ENCODE measurements at places on chromosomes 11 and 22.

- no peak for DNase-seq
Measured at GRCh38 chr22:41302021-41302767, 869 bp downstream of the ZC3H7B start.

DNA sequence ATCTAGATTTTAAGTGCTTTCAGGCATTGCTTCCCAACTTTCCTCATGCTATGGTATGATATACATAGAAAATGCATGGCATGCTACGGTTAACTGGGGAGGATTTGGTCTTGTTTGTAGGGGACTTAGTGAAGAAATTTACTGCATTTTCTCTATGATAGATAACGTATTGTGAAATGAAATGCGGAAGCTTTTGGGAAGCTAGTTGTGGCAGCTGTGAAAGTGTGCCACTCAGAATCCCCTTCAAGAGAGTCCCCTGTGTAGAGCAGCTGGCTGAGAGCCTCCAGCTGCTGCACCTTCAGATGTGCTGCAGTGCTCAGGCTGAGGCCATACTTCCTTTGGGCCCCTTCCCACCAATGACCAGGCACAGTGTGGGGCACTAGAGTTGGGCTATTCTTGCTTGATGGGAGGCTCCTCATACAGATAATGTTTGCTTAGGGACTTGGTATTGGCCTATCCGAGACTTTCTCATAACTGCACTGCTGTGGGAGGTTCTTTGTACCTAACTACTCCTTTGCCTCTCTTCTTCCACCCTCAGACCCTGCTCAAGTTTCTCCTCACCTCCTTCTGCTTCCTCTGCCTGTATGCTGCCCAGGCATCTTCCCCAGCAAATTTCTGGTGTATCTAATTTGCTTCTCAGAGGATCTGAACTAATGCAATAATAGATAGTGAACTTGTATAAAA lies 67.3 kb downstream of the HIPK3 start:
- DNase-seq: no peak

GRCh38 chr11:130217133-130218031 lies 57.8 kb downstream of the ST14 start:
- DNase-seq: no peak

GRCh38 chr11:363948-364761 lies 5.1 kb upstream of the B4GALNT4 start:
- no peak for DNase-seq

DNA sequence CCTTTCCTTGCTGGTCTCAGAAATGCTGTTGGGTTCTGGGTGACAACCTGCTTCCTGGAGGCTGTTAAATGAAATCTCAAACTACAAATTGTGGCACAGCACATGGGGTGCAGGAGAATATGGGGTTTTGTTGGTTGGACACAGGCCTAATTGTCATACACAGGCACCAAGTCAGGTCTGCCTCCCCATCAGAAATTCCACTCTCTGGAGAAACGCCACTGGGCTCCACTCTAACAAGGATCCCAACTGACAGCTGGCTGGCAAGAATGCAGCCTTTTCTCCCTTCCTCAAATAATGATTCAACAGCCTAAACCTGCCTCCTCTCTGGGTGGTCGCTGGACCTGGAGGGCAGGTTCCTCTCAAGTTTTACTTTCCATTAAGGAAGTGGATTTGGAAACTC lies 177.8 kb upstream of the NARS2 start:
- no peak for DNase-seq

- no peak for DNase-seq
Measured at GRCh38 chr11:31824879-31825837, 14.0 kb upstream of the PAX6 start.

GRCh38 chr11:12577725-12578644 lies 96.2 kb upstream of the TEAD1 start:
- DNase-seq: no peak

DNA sequence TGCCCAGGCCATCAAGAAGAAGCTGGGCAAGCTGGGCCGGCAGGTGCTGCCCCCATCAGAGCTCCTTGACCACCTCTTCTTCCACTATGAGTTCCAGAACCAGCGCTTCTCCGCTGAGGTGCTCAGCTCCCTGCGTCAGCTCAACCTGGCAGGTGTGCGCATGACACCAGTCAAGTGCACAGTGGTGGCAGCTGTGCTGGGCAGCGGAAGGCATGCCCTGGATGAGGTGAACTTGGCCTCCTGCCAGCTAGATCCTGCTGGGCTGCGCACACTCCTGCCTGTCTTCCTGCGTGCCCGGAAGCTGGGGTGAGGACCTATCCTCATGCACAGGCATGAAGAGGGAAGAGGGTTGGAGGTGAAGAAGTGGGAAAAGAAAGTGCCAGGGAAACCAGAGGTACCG lies 5.3 kb upstream of the NHERF4 start:
- DNase-seq: no peak

DNA sequence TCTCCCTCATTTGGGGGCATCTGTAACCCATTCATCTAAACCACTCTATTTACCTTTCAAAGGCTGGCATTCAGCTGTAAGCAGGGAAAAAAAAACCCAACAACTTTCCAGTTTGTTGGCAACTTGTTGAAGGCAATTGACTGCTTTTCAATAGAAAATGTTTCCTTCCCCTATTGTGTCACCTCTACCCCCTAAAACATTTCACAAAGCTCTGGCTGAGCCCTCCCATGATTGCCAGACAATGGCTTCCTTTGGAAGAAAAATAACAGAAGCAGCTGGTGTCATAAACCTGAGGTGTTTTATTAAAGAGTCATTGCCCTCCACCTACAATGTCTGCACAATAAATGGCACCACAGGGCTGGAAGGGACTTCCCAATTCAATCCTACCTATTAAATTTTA lies 22.1 kb upstream of the PSMA1 start:
- DNase-seq: no peak

- no peak for DNase-seq
Measured at GRCh38 chr11:66328031-66328301, 8.3 kb downstream of the RIN1 start.

DNA sequence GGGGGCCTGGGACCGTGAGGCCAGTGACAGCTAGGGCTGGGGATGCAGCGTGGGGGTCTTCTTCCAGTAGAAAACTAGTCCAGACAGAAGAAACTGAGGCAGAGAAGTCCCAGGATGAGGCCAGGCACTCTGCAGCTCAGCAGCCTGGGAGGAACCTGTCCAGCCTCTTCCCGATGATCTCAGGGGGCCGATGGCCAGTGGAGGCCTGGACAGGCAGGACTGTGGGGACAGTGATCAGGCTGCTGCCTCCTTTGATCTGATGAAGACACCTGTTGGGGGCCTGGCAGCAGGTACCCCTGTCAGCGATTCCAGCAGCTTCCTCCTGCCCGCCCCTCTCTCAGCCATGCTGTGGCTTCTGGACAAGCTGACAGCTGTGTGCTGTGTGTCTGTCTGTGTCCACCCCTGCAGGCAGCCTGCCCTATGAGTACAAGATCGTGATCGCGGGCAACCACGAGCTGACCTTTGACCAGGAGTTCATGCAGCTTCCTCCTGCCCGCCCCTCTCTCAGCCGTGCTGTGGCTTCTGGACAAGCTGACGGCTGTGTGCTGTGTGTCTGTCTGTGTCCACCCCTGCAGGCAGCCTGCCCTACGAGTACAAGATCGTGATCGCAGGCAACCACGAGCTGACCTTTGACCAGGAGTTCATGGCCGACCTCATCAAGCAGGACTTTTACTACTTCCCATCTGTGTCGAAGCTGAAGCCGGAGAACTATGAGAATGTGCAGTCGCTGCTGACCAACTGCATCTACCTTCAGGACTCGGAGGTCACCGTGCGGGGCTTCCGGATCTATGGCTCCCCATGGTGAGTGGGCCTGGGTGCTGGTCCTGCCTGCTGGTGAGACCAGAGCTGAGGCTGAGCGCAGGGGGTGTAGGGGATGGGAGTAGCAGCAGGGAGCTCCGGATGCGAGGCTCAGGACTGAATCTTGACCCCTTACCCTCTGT lies 62.6 kb downstream of the MPPED1 start:
- DNase-seq: no peak

GRCh38 chr11:131592734-131593133 lies 222.3 kb downstream of the NTM start:
- no peak for DNase-seq

- no peak for DNase-seq
Measured at GRCh38 chr11:125055107-125055715, 7.9 kb upstream of the SLC37A2 start.

DNA sequence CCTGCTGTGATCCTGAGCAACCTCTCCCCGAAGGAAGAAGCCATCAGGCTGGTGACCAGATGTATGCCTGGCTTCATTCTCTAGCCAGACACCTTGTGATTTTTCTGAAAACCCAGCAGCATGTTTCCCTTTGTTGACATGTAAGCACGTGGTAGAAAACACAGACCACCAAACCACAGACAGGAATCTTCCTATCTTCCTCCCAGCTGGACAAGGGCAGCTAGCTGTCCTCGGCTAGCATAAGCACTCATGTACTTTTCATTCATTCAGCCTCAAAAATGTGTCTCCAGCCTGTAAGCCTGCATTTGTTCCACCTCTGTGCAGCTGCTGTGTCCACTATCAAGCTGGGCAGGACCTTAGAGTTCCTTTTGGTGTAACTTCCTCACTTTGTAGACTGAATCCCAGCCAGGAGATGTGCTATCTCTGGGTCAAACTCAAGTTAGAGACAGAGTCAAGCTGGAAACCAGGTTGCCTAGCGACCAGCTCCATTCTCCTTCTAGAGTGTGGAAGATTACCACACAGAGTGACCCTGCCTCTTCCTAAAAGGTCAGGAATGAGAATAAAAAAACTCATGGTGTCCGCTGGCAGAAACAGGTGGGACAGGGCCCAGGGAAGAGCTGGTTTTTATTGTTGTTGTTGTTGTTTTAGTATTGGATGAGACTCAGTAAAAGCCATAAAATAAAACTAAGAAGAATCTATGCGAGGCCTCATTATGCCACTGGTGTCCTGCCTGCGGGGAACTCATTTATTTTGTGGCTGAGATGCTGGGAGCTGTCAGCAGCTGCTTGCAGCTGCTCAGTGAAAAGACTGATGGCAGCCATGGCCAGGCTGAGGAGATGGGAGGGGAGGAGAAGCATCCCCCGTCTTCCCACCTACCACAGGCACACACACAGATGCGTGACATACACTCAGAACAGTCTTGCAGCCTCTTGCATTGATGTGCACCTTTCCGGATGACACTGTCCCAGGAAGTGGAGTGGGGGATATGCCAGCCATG lies 7.4 kb upstream of the CLMP start:
- no peak for DNase-seq

DNA sequence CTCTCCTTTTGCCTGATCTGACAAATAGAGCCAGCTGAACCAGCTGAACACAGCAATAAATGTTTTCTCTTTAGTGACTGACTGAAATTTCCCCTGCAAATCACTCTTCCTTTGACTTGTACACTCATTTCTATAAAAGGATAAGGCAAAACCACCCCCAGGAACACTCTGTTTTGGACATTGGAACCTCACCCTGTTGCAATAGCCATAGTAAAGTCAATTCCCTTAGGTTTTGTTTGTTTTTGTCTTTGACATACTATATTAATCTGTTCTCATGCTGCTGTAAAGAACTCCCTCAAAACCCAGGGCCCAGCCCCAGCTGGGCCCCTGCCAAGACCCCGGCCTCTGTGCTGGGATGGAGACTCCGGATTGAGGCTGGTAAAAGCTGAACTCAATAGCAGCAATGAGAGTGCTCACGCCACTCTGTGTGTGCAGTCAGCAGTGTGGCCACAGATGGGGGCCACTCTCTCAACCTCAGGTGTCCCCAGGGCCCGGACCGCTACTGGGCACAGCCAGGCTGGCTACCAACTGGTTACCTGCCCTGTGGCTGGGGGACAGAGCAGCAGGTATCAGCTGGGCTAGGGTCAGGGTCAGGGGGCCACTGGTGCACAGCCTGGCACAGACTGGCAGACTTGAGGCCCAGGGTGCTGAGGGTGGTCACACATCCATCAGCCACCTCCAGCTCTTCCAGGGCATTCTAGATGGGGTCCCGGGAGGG lies 597.4 kb downstream of the LUZP2 start:
- no peak for DNase-seq

DNA sequence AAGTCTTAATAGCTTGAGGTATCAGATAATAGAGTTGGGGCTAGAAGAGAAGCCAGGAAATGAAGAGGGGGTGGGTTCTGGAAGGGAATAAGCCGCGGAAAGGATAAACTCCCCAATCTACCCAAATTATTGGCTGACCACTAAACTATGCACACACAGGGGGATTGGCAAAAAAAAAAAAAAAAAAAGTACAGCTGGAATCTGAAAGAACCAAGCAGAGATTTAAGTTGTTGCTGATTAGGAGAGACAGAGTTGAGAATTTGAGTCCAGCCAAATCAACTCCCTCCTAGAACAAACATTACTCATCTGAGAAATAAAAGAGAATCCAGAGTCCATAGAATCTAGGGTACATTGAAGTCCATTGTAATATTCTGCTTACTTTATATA lies 134.9 kb downstream of the CCDC81 start:
- DNase-seq: no peak

- no peak for DNase-seq
Measured at GRCh38 chr22:46538814-46539160, 1.4 kb upstream of the CELSR1 start.

DNA sequence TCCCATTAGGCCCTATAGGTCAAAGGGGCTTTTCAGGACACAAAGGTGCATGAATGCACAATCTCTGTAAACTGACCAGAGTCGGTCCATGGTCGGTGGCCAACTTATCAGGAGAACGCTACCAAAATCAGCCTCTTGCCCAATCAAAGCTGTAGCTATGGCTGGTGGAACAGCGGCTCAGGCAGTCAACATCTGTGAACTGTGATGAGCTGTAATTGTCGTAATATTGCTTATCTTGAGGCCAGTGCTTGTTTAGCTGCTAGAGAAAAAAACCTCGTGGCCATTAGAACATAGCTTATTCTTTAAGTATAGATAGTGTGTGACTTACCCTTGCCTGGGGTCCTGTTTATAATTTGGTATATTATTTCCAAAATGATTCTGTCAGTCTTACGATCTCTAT lies 14.4 kb upstream of the CHST1 start:
- DNase-seq: no peak

- no peak for DNase-seq
Measured at GRCh38 chr11:55658031-55658573, 3.9 kb upstream of the OR4C6 start.

DNA sequence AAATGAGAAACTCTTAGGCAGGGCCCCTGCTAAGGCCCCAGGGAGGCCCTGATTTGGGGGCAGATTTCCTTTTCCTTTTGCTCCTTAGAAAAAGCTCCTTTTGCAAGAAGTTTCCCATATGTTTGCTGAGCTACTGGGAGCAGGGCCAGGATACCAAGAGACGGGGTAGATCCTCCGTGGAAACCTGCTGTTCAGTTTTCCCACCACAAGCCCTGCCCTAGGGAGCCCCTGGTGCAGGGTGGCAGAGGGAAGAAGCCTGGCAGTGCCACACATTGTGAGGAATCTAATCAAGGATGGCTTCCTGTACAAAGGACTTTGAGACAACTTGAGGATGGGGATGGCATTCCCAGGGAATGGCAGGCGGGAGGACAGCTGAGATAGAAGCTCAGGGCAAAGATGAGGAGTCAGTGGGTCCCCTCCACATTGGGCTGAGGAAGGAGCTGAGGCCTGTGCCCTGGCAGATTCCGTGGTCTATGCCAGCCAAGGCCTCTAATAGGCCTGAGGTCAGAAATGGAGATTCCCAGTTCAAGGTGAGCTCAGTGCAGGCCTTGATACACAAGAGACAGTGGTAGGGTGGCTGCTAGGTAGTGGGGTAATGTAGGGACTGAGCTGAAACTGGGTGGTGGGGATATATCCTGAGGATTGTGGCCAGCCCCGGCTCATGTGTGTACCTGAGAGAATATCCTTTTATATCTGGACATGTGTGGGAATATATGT lies 15.0 kb downstream of the TUB start:
- DNase-seq: no peak
